ENCODE measurements at places on chromosomes 13 and 19. TPM values are rescaled to one million over a fixed set of nuclear protein-coding genes. Genes with fewer than 3 reads are reported as not detected.
A peak's percentile ranks its signal among the peaks of the same experiment; 100 is the strongest.

Gene PCSK4
- total RNA-seq = 37.7 TPM

GRCh38 chr19:55165952-55166529 is 372 bp downstream of the DNAAF3 start:
- peaks cover 3% of the 10 kb centered on the region for H3K4me1 ChIP-seq
- H3K4me3 ChIP-seq = peak overlapping the region; percentile 96
- H3K27ac ChIP-seq = peak overlapping the region; percentile 99
- peak; percentile 73 for DNase-seq
- H3K36me3 ChIP-seq = no peaks in the 10 kb centered on the region
- peaks cover 28% of the 10 kb centered on the region for H3K27me3 ChIP-seq

Gene LGALS7B
- total RNA-seq = not detected

GRCh38 chr19:33241530-33242101 is 16.0 kb upstream of the SLC7A10 start:
- peaks cover 8% of the 10 kb centered on the region for H3K27me3 ChIP-seq
- no peaks in the 10 kb centered on the region for H3K4me1 ChIP-seq
- DNase-seq = no peak
- no peaks in the 10 kb centered on the region for H3K36me3 ChIP-seq

DNA sequence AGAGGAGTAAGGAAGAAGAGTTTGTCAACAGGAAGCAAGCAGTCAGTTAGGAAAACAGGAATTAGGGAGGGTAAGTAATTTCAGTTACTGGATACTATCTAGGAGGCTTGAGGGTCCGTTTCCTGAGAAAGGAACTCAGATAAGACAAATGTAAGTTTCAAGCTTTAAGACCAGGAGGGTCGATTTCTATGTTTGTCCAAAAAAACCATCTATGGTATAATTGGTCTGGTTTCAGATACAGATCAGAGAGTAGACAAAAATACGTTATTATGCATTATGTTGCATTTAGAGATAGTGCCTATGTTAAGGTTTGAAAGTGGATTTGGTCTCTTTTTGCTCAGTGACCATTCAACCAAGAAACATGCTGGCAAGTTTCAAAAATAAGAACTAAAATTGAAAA is 789.6 kb upstream of the PCDH20 start:
- no peak overlapping the region for H3K27ac ChIP-seq
- no peak overlapping the region for H3K4me3 ChIP-seq
- H3K36me3 ChIP-seq = no peaks in the 10 kb centered on the region

GRCh38 chr13:52432456-52432855 is 18.0 kb downstream of the VPS36 start:
- H3K27ac ChIP-seq = no peak overlapping the region
- peaks cover 13% of the 10 kb centered on the region for H3K4me1 ChIP-seq
- no peaks in the 10 kb centered on the region for H3K27me3 ChIP-seq
- peaks cover 38% of the 10 kb centered on the region for H3K36me3 ChIP-seq

Gene NPHS1
- total RNA-seq = 15.7 TPM

GRCh38 chr19:961866-962620 is 22.1 kb upstream of the WDR18 start:
- H3K27ac ChIP-seq = peak overlapping the region; percentile 97
- H3K36me3 ChIP-seq = peaks cover 28% of the 10 kb centered on the region
- DNase-seq = no peak
- H3K4me1 ChIP-seq = peaks cover 29% of the 10 kb centered on the region

DNA sequence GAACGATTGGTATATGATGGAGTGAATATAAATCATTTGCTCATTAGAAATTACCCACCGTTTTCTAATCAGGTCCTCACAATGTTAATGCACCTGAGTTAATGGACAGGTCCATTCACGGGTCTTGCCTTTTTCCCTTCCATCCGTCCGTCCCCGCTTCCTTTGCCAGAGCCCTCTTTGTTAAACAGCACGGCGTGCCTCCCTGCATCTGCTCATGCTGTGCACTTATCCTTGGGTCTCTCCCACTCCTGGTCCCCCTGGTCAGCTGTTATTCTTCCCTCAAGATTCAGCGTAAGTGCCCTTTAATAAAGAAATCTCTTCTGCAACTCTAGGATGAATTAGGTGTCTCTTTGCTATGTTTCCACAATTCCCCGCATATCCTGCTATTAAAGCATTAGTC is 324.5 kb downstream of the DNAJC15 start:
- H3K36me3 ChIP-seq = no peaks in the 10 kb centered on the region
- no peak overlapping the region for H3K27ac ChIP-seq
- no peaks in the 10 kb centered on the region for H3K27me3 ChIP-seq

Gene KLK2
- total RNA-seq = not detected

DNA sequence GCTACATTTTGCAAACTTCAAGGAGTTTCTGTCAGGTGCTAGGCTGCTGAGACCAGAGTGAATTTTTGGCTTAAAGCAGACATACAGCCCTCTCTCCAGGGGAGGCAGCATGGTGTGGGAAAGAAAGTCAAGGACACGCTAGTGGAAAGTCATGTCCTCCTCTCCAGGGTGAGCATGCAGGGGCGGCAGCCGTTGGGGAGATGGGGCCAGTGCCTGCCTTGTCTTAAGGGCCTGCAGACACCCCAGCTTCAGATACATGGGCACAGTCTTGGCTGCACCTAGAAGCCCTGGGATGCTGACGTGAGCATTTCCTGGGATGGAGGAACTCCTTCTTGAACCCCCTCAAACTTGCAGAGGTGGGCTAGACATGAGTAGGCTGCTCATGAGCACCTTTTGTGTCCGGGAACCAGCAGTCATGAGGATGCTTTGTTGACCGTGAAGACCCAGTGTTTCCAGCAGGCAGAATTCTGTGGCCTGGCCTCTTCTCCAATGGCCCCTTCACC is 43.3 kb upstream of the PEPD start:
- no peak for DNase-seq
- no peaks in the 10 kb centered on the region for H3K4me1 ChIP-seq
- H3K27me3 ChIP-seq = peaks cover 23% of the 10 kb centered on the region

Gene CPAMD8
- 58.6 TPM for total RNA-seq

Gene C2CD4C
- 13.2 TPM for total RNA-seq

Gene IGFL2
- not detected for total RNA-seq

DNA sequence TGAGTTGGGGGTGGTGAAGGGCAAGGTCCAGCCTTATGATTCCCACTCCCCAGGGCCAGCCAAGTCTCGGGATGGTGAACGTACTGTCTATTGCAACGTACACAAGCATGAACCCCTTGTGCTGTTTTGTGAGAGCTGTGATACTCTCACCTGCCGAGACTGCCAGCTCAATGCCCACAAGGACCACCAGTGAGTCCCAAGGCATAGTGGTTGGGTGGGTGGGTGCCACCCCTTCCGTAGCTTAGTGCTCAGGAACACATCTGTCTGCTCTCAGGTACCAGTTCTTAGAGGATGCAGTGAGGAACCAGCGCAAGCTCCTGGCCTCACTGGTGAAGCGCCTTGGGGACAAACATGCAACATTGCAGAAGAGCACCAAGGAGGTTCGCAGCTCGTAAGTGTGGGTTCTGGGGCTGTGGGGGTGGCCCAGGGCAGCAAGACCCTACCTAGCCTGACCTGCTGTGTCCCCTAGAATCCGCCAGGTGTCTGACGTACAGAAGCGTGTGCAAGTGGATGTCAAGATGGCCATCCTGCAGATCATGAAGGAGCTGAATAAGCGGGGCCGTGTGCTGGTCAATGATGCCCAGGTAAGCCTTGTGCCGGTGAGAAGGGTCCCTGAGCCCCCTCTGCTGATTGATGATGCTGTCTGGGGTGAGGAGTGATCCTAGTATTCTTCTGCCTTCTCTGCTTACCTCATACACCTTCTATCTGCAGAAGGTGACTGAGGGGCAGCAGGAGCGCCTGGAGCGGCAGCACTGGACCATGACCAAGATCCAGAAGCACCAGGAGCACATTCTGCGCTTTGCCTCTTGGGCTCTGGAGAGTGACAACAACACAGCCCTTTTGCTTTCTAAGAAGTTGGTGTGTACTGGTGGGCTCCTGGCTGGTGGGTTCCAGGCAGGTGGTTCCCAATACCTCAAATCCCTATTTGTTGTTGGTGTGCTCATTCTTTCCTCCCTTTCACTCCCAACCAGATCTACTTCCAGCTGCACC is 3.8 kb downstream of the TRIM28 start:
- no peak for DNase-seq
- H3K27me3 ChIP-seq = peaks cover 6% of the 10 kb centered on the region
- peaks cover 22% of the 10 kb centered on the region for H3K36me3 ChIP-seq
- H3K27ac ChIP-seq = peak overlapping the region; percentile 20
- H3K4me3 ChIP-seq = no peak overlapping the region
- peaks cover 21% of the 10 kb centered on the region for H3K4me1 ChIP-seq

- no peak overlapping the region for H3K4me3 ChIP-seq
- H3K4me1 ChIP-seq = peaks cover 1% of the 10 kb centered on the region
- no peaks in the 10 kb centered on the region for H3K36me3 ChIP-seq
- no peak for DNase-seq
These were observed 20.1 kb upstream of the DOCK9 start for GRCh38 chr13:98997738-98998641.

- no peaks in the 10 kb centered on the region for H3K4me1 ChIP-seq
- no peak overlapping the region for H3K27ac ChIP-seq
- H3K4me3 ChIP-seq = no peak overlapping the region
- H3K36me3 ChIP-seq = no peaks in the 10 kb centered on the region
These were observed 4.1 kb downstream of the AZU1 start for GRCh38 chr19:831407-832369.

DNA sequence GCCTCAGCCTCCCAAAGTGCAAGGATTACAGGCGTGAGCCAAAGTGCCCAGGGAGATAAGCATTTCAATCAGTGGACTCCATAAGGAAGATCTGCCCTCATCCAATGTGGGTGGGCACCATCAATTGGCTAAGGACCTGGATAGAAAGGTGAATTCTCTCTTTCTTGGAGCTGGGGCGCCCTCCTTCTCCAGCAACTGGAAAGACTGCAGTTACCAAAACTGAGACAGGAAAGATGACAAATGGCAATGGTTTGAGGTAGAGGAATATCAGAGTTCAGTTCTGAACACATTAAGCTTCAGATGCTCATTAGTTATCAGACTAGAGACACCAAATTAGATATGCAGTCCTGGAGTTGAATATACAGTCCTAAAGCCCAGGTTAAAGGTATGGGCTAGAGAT is 10.5 kb upstream of the ELF1 start:
- no peak overlapping the region for H3K4me3 ChIP-seq
- peaks cover 26% of the 10 kb centered on the region for H3K4me1 ChIP-seq
- no peak for DNase-seq
- peak overlapping the region; percentile 18 for H3K27ac ChIP-seq
- H3K27me3 ChIP-seq = no peaks in the 10 kb centered on the region

Gene FFAR3
- not detected for total RNA-seq

Gene PSG2
- total RNA-seq = not detected

Measured in progenitor cell of endocrine pancreas (in vitro differentiated cells).